ENCODE measurements at places on chromosomes 7 and 10.
A peak's percentile ranks its signal among the peaks of the same experiment; 100 is the strongest.

GRCh38 chr7:1883031-1883761, 213.1 kb downstream of the ELFN1 start:
- peak; percentile 53 for DNase-seq

GRCh38 chr10:27683226-27683625, 62.4 kb downstream of the MKX start:
- DNase-seq, result no peak

DNA sequence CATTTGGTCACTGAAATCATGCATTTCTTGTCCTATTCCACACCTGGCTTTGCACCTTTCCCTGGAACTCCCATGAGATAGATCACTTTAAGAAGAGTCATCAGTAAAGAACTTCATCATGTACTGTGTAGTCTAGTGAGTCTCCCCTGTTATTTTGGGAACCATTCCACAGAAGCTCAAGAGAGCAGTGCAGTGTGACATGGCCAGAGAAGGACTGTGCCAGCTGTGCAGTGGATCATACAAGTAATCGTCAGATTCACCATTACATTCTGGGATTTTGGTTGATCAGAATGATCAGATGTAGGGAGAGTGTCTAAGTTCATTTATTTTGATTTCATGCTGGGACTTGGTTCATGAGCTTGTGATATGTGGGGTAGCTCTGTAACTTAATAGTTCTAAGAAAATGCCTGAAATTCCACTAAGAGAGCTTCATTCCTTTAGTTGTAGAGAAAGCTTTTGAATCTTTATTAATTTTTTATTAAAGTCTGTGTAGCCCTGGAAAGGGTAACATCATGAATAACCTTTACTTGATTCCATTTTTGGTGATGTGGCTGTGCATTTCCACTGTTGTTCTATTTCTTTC, 166.8 kb downstream of the SUGCT start:
- DNase-seq, result no peak

GRCh38 chr7:155797262-155798250, 14.7 kb downstream of the SHH start:
- DNase-seq, result no peak

DNA sequence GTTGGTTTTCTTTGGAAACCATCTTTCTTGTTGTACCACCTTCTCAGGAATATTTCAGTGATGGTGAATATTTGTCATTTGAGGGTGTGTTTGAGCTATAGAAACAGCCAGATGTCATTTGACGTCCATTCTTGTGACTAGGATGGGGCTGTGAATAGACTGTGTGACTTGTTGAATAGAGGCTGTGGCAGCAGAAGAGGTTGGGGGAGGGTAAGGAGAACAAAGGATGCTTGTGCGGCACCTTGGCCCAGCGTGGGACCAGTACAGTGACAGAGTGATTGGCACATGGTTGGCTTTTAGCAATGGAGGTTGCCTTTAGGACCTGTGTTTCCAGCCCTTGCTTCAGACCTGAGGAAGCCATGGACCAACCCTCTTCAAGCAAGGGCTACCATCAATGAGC, 11.3 kb downstream of the DMBT1 start:
- no peak for DNase-seq

DNA sequence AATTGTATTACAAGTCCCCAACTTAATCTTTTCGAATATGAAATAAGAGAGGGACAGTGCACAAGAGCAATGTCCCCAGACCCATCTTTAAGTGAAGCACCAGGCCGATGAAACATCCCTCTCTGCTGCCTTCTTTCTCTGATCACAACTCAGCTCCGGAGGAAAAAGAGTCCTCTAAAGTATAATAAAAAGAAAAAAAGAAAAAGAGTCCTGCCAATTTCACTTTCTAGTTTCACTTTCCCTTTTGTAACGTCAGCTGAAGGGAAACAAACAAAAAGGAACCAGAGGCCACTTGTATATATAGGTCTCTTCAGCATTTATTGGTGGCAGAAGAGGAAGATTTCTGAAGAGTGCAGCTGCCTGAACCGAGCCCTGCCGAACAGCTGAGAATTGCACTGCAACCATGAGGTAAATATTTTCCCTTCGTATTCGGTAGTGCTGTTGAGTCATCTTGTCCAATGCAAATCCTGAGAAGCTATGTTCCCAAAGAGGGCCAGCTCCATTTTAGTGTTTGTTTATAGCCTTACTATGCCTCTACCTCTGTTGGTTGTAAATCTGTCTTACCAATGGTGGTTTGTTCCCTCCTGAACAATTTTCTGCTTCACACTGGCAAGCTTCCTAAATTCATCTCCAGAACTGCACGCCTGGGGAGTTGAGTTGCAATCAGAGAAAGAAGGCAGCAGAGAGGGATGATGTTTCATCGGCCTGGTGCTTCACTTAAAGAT, at the start of gene IFIT2:
TSS of gene IFIT2 (plus strand) at position 326 of the 725 bp plus-strand sequence. CDS start at position 404, 78 bp downstream.
- peak; percentile 83 for DNase-seq

GRCh38 chr10:70711911-70712310, 39.6 kb downstream of the ADAMTS14 start:
- DNase-seq, result no peak

- no peak for DNase-seq
Measured at GRCh38 chr7:155995183-155995612, 182.9 kb upstream of the SHH start.

- DNase-seq, result no peak
Measured at GRCh38 chr10:68079434-68079833, 4.4 kb upstream of the HERC4 start.

DNA sequence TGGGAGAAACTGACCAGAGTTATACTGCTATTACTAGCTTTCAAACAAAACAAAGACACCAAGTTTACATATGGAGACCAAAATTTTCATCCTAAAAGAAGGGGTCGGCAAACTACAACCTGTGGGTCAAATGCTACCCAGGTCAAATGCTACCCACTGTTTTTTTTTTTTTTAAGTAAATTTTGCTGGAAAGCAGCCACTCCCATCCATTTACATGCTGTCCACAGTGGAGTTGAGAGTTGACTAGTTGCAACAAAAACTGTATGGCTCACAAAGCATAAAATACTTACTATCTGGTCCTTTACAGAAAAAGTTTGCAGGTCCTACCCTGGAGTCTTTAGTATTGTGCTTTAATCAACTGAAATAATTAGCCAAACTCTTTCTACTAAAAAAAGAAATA, 91.4 kb downstream of the SIRT1 start:
- no peak for DNase-seq

GRCh38 chr7:94250987-94251386, 143.7 kb upstream of the COL1A2 start:
- no peak for DNase-seq

GRCh38 chr7:43289826-43290225, 177.4 kb downstream of the HECW1 start:
- DNase-seq, result no peak

- peak; percentile 55 for DNase-seq
Measured at GRCh38 chr7:22332461-22332870, 24.5 kb downstream of the RAPGEF5 start.

- DNase-seq, result no peak
Measured at GRCh38 chr10:49255883-49256282, 43.1 kb upstream of the C10orf71 start.

DNA sequence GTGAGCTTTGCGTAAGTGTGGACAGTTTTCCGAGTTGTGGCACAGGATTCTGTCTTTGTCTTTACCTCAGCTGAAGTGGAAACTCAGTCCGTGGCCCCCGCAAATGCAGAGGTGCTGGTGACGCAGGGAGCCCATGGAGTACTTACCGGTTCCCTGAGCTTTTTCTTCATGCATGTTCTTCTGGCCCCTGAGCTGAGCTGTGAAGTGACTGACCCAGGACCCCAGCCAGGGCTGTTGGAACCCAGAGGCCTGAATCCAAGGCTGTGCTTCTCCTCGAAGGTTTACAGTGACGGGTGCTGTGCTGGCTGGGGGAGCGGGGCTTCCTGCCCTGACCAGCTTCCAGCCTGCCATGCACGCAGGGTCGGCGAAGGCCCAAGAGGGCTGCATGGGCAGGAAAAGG, 223.5 kb downstream of the GLRX3 start:
- DNase-seq, result no peak

GRCh38 chr7:116024826-116025809, 5.4 kb downstream of the TFEC start:
- DNase-seq, result peak; percentile 83

DNA sequence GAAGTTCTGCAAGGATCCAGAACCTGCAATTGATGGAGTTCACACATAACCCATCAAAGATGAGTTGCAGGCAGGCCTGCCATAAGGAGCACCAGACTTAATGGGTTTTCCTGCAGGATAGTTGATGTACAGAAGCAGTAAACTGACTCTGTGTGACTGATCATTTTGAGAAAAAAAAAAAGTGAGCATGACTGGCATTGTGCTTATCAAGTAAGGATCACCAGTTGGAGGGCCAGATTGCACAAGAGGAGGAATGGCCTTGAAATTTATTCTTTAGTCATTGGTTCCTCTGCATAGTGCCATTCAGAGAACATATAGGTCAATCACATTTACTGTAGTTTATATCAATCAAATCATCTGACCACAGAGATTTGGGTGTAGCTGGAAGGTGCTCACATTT, 3.8 kb downstream of the CYP3A43 start:
- DNase-seq, result no peak

- DNase-seq, result no peak
Measured at GRCh38 chr7:17990761-17991160, 36.9 kb downstream of the PRPS1L1 start.

GRCh38 chr10:34184397-34184796, 630.7 kb downstream of the PARD3 start:
- DNase-seq, result no peak

DNA sequence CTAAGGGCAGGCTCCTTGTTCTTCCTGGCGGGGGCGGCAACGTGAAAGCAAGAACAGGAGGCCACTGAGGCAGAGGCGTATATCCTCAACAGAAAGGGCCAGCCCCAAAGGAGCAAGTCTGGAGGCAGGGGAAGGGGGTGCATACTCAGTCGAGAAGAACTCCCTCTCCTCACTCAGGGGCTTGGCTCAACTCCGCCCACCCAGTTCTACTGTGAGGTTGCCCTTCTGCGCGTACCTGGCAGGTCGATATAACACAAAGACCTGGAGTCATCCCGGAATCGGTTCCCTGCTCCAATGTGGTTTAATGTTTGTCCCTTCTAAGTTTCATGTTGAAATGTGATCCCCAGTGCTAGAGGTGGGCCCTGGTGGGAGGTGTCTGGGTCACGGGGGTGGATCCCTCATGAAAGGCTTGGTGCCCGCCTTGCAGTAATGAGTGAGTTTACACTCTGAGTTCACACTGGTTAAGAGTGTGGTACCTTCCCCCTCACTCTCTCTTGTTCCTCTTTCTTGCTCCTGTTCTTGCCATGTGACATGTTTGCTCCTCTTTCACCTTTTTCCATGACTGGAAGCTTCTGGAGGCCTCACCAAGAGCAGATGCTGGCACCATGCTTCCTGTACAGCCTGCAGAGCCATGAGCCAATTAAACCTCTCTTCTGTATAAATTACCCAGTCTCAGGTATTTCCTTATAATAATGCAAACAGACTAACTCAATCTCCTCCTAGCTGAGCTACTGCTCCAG, 32.6 kb downstream of the GSDME start:
- no peak for DNase-seq

DNA sequence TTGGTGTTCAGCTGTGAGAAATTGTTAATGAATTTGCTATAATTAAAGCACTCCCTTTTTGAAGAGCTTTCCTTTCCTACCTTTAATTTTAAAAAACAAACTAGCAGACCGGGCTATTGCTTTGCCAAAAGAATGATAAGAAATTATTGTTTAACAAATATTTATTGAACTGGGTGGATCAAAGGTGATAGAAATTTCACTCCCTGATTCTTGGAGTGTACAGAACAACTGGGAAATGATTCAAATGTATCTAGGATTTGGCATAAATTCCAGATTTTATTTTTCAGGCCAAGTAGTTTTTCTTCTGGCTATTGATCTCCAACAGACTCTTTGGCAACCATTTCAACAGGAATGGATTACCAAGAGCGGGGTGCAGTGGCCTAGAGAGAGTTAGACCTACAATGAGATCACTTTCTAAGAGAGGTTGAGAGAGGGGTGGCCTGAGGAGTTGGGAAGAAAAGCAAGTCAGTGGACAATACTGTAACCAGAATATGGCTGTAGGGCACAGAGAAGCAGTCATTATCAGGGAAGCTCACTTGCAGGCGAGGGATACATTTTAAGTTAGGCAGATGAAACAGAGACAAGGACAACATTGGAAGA, 71.9 kb downstream of the PLXDC2 start:
- DNase-seq, result no peak

DNA sequence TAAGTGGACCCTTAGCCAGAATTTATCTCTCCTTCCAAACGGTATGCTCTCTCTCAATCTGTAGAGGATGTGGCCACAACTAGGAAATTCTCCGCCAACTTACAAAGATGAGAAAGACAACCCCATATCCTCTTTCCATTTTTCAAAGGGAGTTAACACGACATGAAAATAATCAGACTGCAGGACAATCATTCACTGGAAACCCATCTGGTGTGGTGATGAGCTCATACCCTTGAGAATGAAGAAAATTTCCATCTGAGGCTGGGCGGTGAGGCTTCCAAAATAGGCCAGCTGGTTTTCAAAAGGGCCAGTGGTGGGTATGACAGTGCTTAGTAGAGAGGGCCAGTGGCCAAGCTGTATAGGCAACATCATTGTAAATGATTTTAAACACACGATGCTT, 369.6 kb downstream of the FRMD4A start:
- DNase-seq, result no peak

DNA sequence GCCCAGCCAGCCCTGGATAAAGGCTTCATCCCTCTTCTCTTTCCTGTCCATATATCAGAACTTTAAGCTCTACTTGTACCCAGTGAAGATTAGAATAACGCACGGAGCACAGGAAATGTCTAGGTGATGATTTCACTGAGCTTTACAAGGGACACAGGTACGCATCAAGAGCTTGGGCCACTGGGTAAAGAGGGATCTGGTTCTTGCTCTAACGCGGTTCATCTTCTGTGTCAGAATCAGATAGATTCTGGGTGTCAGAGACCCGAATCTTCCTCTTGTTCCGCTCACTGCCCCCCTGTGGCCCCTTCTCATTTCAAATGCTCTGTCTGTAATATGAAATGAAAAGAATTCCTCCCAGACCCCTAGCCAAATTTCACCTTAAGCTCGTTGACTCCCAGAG, 24.7 kb downstream of the IL2RA start:
- no peak for DNase-seq

GRCh38 chr7:155764438-155764793, 47.8 kb downstream of the SHH start:
- DNase-seq, result no peak

GRCh38 chr7:33854178-33854577, 51.2 kb upstream of the BMPER start:
- DNase-seq, result no peak

DNA sequence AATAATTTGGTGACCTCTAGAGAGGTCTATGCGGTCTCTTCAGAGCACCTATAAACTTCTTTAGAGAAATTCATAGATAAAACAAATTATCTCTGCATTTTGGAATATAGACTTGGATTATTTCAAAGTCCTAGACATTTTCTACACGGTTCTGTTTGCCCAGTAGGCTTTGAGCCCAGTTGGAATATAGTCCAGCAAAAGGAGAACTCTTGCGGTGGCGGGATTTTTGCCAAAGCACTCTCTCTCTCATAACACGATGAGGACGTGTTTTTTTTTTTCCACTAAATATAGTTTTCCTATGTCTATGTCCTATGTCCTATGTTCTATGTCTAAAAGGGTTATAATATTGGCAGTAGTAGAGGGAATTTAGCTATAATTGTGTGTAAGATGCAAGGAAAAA, 164.9 kb upstream of the AGR3 start:
- DNase-seq, result no peak

GRCh38 chr7:45080265-45080957, 8.4 kb downstream of the NACAD start:
- no peak for DNase-seq

- peak; percentile 7 for DNase-seq
Measured at GRCh38 chr10:20995123-20995987, 98.2 kb upstream of the NEBL start.

- DNase-seq, result peak; percentile 9
Measured at GRCh38 chr7:124101173-124101768, 68.4 kb upstream of the TMEM229A start.
